ENCODE measurements at places on chromosomes 3 and 15.

DNA sequence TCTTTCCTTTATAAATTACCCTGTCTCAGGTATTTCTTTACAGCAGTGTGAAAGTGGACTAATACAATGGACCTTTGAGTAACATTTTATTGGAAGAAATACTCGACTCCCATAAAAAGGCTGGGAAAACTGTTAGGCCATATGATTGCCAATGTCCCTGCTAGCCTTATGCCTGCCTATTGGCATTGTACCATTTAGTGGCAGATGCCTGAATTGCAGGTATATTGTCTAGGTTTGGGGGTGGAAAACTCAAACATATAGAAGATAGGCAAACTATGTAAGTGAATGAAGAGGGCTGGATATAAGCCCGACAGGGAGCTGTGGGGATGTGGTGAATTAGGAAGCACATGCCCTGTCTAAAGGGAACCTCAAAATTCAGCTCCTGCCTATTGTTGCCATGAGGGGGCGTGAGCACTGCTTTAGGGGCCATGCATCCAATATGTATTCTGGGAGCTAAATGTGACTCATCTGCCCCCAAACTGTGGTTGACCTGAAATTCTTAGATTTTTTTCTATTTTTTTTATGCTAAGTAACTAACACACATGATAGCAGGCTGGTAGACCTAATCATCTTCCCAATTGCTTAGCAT, 65.2 kb upstream of the TRA2B start:
- DNase-seq, result no peak

DNA sequence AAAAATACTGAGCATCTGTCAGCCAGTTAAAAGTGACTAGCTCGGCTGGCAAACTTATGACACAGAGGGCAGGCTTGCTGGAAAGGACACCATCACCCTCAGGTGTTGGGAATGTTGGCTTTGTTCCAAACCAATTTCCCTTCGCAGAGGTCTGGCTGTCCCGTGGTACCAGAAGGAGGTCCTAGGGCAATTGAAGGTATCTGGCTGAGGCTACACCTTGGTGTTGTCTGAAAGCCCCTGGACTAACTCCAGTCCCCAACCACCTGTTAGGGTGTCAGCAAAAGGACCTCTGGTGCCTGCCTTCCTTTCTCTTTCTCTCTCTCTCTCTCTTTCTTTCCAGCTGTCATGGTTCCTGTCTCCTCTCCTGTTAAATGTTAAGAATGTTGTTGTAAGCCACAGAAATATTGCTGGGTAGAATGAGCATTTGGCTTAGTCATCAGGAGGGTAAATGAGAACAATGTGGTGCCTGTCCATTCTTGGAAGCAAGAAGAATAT, 12.5 kb downstream of the PRR20G start:
- DNase-seq, result peak; percentile 18

DNA sequence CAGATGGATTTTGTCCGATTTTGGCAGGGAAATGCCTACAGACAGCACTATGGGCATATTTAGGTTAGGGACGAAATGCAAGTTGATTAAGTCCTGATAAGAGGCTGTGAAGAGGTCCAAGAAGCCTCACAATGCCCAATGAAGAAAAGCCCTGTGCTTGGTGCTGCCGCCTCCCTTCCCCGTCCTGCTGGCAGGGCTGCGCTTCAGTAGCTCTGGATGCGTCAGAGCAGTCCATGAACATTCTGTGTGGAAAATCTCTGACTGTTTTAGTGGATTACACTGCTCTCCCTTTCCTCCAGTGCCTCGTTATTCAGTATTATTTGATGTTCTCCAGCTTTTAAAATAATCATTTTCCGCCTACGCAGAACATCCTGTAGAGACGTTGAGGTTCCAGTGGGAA, 39.6 kb downstream of the MLH1 start:
- DNase-seq, result no peak

GRCh38 chr3:64449026-64449425, 223.8 kb upstream of the PRICKLE2 start:
- DNase-seq, result no peak

DNA sequence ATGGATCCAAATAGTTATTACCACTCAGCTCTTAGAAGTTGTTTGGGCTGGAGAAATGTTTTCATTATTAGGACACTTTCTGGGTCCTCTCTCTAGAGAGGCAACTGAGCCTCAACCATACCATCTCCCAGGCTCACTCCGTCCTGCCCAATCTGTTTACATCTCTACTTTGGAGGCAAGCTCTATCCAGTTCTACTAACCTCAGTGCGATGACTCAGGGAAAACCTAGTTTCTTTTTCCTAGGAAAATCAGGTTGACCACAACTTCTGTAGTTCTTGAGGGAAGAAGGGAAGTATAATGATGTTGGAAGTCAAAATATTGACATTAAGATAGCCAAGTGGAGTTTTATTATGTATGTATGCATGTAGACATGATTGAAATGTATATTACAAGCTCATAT, 40.4 kb downstream of the LPP start:
- DNase-seq, result no peak

GRCh38 chr3:28008235-28008634, 233.2 kb upstream of the CMC1 start:
- DNase-seq, result no peak

GRCh38 chr3:129692743-129693142, 86.3 kb upstream of the PLXND1 start:
- no peak for DNase-seq

DNA sequence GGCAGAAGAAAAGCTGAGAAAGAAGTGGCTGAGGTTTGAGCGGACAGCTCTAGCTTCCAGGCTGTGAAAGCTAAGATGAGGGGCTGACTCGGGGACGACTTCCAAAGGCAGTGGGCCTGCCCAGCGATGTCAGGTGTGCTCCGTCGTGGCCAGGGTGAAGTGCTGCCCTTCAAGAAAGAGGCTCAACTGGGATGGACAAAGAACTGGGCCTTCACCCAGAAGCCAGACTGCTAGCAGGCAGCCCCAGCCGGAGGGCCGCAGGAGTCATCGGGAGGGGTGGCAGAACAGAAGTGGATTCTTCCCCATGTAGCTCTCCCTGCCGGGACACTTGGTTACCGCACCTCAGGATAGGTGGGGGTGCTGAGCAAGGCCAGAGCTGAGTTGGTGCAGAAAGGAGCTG, 13.1 kb upstream of the SEC13 start:
- no peak for DNase-seq

DNA sequence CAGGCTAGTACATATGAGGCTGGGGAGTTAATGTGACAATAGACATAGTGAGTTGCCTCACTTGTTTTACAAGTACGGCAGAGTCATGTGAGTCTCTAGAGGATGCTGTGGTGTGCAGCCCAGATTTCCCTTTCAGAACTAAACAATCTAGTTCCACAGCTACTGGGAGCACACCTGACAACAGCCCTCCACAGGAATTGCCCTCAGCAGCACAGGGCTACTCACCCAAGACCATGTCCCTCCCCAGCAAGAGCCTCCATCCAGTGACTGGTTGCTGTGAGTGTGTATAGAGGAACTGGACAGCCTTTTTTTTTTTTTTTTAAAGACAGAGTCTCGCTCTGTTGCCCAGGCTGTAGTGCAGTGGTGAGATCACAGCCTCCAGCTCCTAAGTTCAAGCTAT, 40.2 kb upstream of the UBE2E2 start:
- DNase-seq, result no peak

- no peak for DNase-seq
Observed at GRCh38 chr3:157070678-157070999, 89.3 kb downstream of the CCNL1 start.

GRCh38 chr15:53564647-53565046, 194.8 kb downstream of the WDR72 start:
- no peak for DNase-seq

GRCh38 chr15:37693926-37694325, 240.5 kb upstream of the TMCO5A start:
- no peak for DNase-seq

DNA sequence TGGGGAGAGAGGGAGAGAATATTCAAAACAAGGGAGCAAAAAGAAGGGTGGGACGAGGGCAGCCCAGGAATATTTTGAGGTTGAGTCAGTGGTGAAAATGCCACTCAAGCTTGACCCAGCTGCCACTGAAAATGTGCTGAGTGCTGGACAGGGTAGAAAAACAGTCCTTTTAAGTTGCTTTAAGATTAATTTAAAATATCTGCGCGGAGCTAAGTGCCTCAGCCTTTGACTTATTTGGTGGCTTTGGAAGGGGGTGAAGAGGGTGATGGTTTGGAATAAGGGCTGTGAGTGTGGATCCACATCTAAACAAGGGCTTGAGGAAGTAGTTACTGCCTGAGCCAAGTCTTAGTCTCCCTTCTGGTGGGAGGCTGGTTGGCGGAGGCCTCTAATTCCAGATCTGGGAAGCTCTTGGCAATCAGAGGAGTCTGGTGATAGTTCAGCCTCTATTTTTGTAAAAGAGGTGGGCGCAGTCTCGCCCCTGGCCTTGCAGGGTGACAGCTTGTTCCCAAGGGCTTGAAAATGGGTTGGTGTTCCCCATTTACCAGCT, 280.8 kb upstream of the ROPN1 start:
- DNase-seq, result no peak

- no peak for DNase-seq
Observed at GRCh38 chr15:95051861-95052260, 820.5 kb downstream of the MCTP2 start.

GRCh38 chr15:79463043-79463780, 31.1 kb downstream of the MINAR1 start:
- no peak for DNase-seq

GRCh38 chr3:151931171-151931570, 57.7 kb downstream of the SUCNR1 start:
- DNase-seq, result no peak

GRCh38 chr15:72342385-72342784, 22.4 kb upstream of the CELF6 start:
- DNase-seq, result no peak

GRCh38 chr3:152100491-152101132, 168.1 kb upstream of the MBNL1 start:
- no peak for DNase-seq

GRCh38 chr3:38039101-38039898, at the start of gene DLEC1:
TSS of gene DLEC1 (plus strand) at chr3:38039208. CDS start at chr3:38039226, 18 bp downstream.
- DNase-seq, result peak; percentile 35

GRCh38 chr3:52005571-52005986, 9.9 kb upstream of the RPL29 start:
- DNase-seq, result peak; percentile 33

DNA sequence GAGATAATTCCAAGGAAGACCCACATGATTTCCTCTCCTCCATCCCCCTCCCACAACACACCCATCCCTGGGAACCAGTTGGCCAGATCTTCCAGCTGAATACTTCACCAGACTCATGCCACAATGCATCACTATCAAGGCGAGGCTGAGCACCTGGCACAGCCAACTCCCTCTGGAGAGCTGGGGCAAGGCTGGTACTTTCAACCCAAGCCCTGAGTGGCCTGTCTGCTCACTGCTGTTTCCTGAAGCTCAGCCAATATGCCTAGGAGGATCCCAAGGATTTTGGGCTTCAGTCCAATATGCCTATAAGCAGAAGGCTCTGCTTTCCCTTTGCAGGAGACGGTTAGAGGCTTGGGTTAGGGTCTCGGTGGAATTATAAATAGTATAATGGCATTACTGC, 90.9 kb upstream of the NEO1 start:
- no peak for DNase-seq

DNA sequence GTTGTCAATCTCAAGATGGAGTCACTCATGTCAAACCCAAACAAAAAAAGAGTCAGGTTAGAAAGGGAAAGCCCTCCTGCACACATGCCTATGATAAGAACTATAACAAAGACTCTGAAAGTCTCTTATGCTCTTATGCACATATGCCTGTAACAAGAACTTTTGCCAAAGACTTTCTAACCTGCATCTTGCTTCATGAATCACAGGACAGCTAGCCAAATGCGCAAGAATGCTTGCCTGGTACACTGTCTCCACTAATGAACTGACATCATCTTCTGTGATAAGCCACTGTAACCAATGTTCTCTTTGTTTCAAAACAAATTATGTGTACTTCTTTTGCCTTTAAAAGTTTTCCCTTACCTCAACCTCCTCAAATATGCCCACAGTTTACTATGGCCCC, 18.2 kb upstream of the EHHADH start:
- DNase-seq, result no peak

GRCh38 chr3:139870000-139870675, 64.8 kb upstream of the CLSTN2 start:
- DNase-seq, result no peak

- no peak for DNase-seq
Observed at GRCh38 chr3:190074817-190075216, 45.9 kb downstream of the P3H2 start.

DNA sequence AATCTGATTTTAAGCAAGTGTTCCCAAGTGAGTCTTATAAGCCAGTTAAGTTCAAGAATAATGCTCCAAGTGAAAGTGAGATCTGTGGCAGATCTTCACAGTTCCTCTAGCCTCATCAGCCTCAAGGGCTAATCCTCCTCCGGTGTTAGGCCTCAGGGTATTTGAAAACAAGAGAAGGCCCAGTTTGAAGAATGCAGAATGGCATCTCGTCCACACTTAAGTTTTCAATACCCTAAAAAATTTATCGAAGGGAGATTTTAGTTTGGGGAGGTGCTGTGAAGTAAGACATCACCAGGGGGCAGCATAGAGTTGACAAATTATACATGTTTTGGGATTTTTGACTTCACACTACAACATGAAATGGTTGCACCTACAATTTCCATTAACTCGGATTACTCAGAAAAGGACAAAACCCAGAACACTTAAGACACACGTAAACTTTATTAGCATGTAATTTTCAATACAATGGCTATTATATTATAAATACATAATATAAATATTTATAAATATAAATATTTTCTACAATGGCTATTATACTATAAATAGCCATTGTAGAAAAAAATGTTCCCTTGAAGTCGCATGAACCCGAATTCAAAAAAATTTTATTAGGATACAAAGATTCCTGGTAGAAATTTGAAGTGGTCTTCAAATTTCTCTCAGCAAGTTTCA, 2.3 kb upstream of the TMEM266 start:
- DNase-seq, result peak; percentile 41

DNA sequence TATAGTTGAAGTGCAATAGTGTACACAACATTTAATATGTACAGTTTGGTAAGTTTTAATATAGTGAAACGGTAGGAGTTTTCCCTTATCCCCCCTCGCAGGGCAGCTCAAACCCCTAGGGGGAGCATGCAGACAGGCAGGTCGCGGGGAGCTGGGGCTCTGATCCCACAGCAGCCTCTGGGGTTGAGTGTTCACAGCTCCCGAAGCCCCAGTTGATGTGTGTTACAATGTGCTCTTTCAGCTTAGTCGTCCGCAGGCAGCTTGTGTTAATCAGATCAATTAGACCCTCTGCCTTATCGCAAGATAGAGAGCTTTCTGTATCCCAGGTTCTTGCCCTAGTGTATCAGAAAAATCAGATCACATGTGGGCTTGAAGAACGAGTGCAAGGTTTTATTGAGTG, 143.1 kb upstream of the CHRNA7 start:
- DNase-seq, result no peak

DNA sequence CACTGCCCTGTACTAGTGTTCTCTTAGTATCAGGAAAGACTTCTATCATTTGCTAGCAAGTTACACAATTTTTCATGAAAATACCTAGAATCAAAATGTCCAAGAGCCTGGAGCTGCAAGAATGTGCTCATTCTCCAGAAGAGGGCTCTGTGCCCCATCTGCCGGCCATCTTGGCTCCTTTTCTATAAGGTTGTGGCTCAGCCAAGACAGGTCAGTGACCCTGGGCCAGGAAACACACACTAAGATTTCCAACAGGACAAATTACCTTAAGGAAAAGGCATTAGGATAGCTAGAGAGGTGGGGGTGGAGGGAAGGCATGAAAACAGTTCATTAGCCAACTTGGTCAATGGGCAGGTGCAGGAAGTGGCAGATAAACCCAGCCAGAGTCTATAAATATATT, 20.7 kb downstream of the TIMP4 start:
- DNase-seq, result no peak

Data from skin of body (tissue), 3 donors.